ENCODE measurements at places on chromosomes 6 and 20.

DNA sequence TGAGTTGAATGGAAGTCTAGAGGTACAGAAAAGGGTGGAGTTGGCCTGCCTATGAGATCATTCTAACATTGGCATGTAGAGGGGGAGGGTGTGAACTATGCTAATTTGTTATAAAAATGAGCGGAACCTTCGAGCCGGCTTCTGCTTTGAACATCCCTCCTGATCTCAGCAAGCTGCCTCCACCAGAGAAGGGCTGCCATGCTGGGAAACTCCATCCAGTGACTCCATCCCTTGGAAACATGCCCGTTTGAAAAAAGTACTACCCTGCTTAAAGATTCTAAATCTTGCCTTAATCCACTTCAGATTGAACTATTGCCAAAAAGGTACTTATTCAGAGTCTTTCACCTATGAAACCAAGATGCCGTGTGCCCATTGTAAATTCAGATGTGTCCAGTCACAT, 43.6 kb upstream of the TMEM170B start:
- no peak for DNase-seq

DNA sequence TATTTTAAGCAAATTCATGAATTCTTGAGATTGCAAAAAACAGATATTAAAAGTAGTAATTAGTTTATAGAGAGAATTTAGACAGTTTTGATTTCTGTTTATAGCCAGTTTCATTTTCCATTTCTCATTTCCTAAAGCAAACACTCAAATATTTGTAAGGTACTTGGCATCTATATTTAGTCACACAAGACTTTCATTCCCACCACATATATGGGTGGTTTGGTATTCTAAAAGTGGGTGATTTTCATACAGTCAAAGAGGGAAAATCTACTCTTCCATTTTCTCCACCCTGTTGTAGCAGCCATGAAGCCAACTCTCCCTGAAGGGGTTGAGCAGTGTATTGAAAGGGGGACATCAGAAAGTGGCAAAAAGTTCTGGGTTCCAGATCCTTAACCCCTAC, 181.1 kb upstream of the SUPT3H start:
- DNase-seq: no peak

DNA sequence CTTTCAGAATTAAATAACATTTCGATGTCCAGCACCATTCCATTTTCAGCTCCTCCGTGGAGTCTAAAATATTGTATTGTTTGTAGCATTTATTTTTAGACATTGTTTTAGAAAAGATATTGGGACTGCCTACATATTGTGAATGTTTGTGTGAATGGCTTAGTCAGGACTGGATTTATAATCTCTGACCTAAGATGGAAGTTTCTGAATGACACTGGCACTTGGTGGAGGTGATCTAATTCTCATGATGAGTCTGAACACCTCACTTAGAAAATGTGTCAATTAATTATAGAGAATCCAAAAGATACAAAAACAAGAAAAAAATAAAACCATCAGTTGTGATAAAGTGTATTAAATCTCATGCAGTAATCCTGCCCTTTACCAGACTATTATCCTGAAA, 60.8 kb upstream of the HBS1L start:
- no peak for DNase-seq

- DNase-seq: no peak
Observed at GRCh38 chr20:45339799-45340198, 8.4 kb downstream of the SDC4 start.

- DNase-seq: no peak
Observed at GRCh38 chr6:116827561-116828240, 1.2 kb downstream of the GPRC6A start.

DNA sequence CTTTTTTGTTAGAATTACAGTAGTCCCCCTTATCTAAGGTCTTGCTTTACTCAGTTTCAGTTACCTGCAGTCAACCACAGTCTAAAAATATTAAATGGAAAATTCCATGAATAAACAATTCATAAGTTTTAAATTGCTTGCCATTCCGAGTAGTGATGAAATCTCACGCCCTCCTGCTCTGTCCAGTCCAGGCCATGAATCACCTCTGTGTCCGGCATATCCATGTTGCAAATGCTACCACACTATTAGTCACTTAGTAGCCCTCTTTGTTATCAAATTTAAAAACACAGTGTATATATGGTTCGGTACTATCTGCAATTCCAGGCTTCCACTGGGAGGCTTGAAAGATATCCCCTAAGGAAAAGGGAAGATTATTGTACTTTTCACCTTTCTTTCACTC, 164.6 kb upstream of the FAM83B start:
- DNase-seq: no peak

- DNase-seq: no peak
Observed at GRCh38 chr6:67285770-67286495, 1349.1 kb upstream of the ADGRB3 start.

GRCh38 chr20:47792021-47792618, 6.8 kb upstream of the SULF2 start:
- no peak for DNase-seq

GRCh38 chr6:78883651-78884050, 16.3 kb downstream of the IRAK1BP1 start:
- DNase-seq: no peak

- peak; percentile 34 for DNase-seq
Observed at GRCh38 chr20:56974499-56975250, 291.8 kb downstream of the BMP7 start.

DNA sequence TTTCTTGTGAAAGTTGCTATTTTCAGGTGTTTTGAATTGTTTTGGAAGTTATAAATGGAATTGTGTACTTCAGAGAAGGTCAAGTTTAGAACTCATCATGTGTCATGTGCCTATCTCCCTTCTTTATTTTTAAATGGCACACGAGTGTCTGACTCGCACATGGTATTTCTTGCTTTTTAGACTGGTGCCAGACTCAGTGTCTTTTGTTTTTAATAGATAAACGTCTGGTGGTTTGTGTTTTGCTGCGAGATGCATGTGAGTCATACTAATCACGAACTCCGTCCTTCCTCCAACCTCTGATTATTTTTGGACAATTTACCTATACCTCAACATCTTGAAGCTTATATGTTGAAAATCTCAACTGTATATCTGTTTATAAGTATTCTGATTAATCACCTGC, 292.1 kb downstream of the CDKAL1 start:
- no peak for DNase-seq

DNA sequence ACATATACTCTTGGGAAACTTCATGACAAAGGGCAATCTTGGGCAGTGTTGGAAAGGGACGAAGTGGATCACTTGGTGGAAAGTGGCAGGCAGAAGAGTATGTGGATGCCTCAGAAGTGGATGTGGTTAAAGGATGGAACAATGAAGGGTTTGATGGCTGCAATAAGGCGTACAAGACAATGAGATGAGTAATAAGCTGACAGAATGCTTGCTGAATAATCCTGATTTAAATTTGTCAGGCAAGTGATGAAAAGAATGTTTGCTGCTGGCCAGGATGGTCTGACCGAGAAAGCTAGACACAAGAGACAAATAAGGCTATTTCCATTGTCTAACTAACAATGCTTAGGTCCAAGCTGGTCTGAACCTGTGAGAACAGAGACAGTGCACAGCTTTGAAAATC, 61.6 kb upstream of the CEP85L start:
- no peak for DNase-seq

DNA sequence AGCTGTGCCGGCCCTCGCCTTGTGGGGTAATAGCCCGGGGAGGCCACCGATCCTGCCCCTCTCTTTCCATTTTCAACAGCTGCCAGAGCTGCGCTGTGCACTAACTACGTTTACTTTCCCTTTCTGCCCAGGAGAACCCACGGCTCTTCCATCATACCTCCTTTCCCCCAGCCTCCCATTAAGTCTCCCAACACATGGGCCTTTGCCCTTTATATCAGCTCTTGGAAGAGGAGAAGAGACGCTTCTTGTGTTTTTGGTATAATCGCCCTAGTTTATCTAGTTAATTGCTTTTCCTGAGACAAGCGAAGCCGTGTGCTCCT, 637 bp downstream of the UBR2 start:
- DNase-seq: no peak

GRCh38 chr20:14861028-14861699, 523.8 kb upstream of the FLRT3 start:
- DNase-seq: no peak

DNA sequence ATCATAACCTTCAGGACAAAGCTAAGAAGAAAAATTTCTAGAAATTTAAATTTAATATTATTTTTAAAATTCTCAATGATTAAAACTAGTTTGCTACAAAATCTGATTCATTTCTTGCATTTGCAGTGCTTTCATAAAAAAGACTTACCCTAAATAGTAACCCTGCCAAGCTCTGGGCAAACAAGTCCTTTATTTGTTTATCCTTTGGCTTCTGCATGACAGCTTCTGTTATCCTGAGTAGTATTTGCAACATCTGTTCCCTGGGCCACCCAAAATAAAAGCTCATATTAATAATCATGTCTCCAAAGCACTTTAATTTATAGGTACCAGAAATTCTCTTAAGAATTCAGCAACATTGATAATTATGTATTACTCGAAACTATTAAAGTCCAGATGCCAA, 101.3 kb downstream of the RALGAPA2 start:
- DNase-seq: no peak

DNA sequence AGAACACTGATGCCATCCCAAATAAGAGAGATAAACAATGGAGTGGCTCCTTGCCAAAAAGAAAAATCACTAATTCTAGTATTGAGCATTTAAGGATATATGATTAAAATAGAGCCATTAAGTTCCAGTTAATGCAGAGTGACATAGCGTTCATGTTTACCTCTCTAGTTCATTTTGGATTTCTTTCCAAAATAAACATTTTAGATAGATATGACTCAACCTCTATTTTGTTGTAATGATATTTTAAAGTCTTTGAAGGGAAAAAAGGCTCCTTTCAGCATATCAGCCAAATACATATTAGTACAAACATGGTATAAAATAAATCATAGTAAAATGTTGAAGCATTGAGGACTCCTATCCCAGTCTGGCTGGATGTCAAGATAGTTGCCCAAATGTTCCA, 33.4 kb downstream of the RWDD2A start:
- no peak for DNase-seq

GRCh38 chr20:17848249-17849048, 120.1 kb downstream of the SNX5 start:
- no peak for DNase-seq

DNA sequence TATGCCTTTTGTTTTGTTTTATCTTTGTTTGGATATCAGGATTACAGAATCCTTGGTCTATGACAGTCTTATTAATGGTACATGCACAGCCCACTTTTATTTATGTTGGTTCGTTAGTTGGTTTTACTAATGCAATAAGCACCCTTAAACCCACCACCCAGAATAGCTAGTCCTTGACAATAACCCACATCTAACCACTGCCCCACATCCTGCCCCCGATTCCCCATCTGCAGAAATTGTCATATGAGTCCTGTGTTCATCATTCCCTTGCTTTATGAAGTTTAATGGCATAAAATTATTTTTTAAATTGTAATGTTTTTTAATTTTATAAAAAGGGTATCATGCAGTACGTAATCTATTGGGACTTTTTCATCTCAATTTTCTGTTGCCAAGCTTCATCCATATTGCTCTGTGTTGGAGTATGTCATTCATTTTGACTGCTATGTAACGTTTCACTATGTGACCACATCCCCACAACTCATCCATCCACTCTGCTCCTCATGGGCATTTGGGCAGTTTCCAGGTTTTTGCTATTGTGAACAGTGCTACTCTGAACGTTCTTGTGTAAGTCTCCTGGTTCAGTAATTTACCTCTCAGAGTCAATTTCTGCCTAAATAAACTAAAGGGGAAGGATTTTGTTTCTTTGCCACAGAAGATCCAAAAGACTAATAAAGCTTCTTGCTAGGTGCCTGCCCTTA, 150.4 kb downstream of the MRPL14 start:
- DNase-seq: no peak

DNA sequence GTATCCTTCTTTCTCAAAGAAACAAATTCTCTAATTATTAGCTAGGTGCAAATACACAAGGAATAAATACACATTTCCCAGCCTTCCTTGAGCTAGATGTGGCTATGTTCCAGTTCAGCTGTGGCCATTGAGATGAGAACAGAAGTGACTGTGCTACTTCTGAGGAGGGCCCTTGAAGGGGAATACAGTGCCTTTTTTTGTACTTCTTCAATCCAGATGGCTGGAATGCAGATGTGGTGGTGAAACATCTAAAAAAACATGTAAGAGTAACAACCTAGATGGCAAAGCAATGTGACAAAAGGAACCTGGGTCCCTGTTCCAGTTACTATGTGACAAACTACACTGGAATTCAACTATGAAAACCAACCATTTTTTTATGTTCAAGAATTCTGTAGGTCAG, 115.4 kb upstream of the DST start:
- no peak for DNase-seq

- no peak for DNase-seq
Observed at GRCh38 chr6:146546443-146547043, 2.9 kb downstream of the RAB32 start.

GRCh38 chr6:42938987-42939809, 9.9 kb downstream of the CNPY3 start:
- DNase-seq: no peak

- DNase-seq: no peak
Observed at GRCh38 chr20:51914758-51915157, 112.4 kb upstream of the SALL4 start.

DNA sequence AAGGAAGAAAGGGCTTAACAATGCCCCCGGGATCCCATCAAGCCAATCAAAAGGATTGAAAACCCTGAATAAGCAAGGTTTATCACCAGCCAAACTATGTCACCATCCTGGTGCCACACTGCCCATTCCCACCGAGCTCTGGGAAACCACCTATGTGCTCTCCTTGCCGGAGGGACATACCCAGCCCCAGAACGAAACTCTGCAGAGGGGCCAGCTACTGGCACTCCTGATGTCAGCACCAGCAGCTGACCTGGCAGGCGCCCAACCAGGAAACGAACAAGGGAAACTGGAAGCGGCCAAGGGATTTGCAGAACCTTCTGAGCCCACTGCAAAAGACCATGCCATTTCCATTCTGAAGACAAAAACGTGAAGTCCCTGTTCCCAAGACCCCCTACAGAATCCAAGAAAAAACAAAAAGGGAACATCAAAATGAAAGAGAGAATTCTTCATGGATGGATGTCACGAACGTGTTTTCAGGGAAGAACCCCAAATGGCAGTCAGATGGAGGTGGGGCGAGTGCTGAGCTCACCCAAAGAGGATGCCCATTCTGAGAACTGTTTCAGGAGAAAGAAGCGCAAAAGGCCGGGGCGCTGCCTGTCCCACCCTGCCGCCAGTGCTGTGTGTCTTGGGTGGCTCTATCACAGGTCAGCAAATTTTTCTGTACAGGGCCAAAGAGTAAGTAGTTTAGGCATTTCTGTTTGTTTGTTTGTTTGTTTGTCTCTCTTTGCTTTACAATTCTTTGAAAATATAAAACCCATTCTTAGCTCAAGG, 305.2 kb downstream of the ESR1 start:
- DNase-seq: no peak

DNA sequence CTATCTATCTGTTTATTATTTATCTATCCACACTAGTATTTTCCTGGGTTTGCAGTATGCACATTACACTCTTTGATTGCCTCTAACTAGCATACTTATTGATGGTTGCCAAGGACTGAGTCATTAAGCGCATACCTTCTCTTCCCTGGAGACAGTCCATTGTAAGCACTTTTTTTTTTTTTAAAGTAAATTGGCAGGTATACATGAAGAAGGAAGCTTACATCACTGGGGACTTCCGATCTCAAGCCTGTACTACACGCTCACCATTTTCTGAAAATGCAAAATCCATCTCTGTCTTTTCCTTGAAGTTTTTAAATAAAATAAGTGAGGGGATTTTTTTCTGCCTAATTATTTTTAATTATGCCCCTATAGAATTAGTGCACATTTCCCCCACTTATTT, 63.5 kb downstream of the HMGN3 start:
- no peak for DNase-seq

GRCh38 chr6:55886185-55886836, 10.9 kb upstream of the BMP5 start:
- no peak for DNase-seq

- DNase-seq: peak; percentile 42
Observed at GRCh38 chr6:154247119-154247861, 109.3 kb downstream of the IPCEF1 start.

Data from right kidney (tissue), 9 donors.